Hematopoietic multipotent progenitor cell treated with erythropoietin and hydrocortisone succinate and interleukin-3 and kit ligand, for 15 days (in vitro differentiated cells): ENCODE measurements at places on chromosomes 5 and 9.

DNA sequence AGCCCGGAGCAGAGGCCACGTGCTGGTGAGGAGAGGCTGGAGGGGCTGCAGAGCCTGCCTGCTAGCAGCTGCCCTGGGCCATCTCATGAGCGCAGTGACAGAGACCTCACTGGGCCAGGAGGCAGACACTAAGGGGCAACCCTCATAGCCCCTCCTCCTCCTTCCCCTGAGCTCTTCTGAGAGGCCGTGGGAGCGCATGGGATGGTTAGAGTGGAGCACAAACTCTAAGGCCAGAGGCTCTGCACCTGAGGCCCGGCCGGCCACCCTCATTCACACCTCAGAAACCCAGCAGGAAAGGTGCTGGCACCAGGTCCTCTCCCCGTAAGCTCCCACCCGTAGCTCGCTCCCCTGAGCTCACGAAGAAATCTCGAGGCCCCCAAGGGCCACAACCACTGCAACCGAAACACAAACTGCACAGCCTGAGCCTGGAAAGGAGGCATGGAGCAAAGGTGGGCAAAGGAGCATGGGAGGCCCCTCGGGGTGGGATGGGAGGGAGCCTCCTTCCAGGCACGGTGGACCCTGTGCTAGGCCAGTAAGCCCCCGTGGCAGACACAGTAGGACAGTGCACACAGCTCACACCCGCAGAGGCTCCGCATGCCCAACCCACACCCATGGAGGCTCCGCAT is 17.7 kb downstream of the CAMSAP1 start:
- no peak for DNase-seq

DNA sequence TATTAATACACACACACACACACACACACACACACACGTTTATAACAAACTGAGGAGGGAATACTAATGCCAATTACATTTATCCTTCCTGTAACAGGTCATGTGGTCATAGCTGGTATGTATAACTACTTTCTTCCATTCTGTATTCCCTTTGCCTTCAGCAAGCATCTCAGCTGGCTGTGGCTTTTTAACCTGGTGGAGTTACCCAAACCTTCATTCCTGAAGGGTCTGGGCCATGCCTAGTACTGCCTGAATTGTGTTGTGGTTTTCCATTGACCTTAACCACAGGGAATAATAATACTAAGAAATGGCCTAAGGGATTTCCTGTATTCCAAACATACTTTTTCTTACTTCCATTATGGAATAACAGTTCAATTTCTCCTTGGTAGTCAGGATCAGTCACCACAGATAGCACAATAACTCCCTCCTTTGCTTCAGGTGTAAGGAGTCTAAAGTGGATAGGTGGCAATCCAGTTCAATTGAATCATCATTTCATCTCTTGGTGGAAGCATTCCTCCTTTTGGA is 222.2 kb upstream of the MEF2C start:
- no peak for DNase-seq

DNA sequence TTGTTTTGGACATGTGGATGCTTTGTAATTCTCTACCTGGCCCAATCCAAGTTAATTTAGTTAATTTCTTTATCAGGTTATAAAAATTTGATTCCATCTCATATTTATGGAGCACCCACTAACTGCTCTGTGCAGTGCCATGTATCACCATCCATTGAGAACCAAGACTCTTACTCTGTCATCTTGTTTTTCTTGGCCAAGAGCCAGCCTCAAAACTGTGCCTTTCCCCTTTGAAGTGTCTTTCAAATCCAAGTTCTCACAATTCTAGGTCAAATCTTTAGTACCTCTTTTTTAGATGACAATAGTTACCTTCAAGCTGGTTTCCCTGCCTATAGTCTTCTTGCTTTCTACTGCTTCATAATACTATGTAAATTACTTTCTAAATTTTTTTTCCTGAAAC is 3.2 kb downstream of the COMMD10 start:
- no peak for DNase-seq

- DNase-seq: no peak
Observed at GRCh38 chr9:93911136-93911745, 43.9 kb downstream of the BARX1 start.

DNA sequence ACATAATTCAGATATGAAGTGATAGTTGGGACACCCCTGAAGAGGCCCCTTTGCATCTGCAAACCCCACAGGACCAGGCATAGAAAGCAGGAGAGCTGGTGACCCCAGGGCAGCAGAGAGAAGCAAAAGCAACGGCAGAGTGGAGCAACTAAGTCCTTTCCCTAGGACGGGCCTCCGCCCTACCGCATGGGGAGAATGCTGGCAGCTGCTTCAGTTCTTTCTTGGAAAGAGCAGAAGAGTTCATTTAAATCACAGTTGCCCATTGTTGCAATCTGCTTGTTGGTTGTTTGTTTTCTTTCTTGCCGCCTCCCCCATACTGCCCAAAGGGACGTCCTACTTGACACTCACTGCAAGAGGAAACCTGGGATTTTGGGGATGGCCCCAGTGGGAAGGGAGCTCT is 126.2 kb downstream of the ADAMTS16 start:
- no peak for DNase-seq

GRCh38 chr5:114252226-114252625 is 109.6 kb upstream of the KCNN2 start:
- no peak for DNase-seq
